NCI-H345 (cell line): ENCODE measurements at places on chromosomes 3 and 15.
A peak's percentile ranks its signal among the peaks of the same experiment; 100 is the strongest.

GRCh38 chr15:35934383-35935049 lies 388.6 kb upstream of the DPH6 start:
- no peak for DNase-seq

GRCh38 chr15:36161771-36162212 lies 417.6 kb upstream of the CDIN1 start:
- DNase-seq: no peak

GRCh38 chr3:120555657-120556509 lies 40.3 kb upstream of the NDUFB4 start:
- DNase-seq: no peak

DNA sequence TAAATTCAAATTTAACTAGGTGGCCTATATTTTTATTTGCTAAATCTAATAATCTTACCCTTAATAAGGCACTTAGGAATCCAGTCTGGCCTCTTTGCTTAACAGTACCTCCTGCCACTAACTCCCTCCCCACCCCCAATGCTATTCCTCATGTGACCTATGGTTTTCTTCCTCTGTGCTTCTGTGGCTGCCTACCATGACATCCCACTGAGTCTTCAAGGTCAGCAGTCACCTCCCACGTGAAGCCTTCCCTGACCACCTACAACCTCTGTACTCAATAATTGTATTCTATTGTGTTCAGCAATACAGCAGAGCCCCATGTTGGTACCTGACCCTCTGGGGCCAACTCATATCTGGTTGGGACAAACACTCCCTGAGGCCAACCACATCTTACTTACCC lies 9.7 kb downstream of the PARP16 start:
- no peak for DNase-seq

DNA sequence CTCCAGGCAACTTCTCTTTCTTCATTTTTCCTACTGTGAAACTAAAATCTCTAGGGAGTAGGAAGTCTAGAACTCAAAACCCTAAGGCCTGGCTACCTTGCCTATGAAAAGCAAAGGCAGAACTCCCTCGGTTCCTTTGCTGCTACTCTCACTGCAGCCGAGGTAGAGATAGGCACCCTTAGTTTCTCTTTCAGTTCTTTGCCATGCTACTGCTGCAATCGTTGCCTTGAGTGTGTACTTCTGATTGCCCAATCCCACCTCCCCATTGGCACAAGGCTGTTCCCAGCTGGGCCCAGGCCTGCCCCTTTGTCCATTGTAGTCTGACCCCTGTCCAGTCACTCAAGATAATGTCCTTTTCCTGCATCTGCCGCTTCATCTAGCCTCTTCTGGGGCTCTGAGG lies 92.3 kb upstream of the MRPS22 start:
- no peak for DNase-seq

GRCh38 chr3:38636464-38636863 lies 13.0 kb downstream of the SCN5A start:
- DNase-seq: peak; percentile 30

DNA sequence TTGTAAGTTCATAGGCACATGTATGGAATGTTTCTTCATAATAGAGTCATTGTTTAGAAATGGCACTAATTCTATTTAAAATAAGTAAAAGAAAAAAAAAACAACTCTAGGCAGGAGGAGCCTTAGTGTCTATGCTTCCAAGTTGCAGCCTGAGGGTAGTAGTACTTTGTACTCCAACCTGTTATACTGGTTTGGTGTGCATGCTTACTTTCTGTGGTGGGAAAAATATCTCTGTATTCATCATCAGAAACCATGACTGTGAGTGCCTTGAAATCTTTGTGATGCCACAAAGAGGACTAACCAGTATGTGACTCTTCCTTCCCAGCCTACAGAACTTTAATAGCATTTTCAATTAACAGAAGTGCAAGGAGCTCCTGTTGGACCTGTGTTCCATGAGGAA lies 4.4 kb downstream of the NAALADL2 start:
- DNase-seq: peak; percentile 11

GRCh38 chr3:41094351-41094750 lies 105.0 kb upstream of the CTNNB1 start:
- DNase-seq: no peak

DNA sequence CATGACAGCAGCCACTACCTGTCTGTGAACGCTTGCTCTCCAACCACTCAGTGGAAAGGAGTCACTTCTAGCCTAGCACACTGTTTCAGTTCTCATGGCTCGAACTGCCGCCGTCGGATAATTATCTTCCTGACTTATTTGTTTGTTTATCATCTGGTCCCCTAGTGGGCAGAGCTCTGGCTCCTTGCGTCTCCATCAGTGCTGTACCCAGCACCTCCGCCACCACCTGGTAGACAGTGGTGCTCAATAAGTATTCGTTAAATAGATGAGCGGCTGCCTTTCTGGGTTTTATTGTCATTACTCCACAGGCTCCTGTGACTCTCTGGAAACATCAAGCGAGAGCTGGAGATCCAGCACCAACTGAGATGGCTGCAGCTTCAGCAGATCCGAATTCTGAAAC lies 297.5 kb downstream of the NTRK3 start:
- peak; percentile 5 for DNase-seq

DNA sequence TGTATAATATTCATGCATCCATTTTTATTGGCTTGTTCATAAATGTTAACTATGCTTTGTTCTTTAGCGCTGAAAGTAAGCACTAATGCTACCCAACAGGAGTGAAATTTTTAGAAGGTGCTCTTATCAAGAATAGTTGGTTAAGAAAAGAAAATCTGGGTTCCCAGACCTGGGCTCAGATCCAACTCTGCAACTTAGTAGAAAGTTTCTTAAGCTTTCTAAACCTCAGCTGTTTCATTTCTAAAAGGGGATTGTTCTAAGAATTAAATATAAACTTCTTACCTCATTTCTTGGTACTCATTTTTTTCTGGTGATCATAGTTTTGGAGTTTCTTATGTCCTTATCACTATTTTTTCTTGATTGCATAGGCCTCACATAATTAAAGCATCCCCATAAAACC lies 12.1 kb downstream of the ARPP21 start:
- DNase-seq: no peak

- no peak for DNase-seq
Observed at GRCh38 chr3:183328823-183329222, 75.8 kb downstream of the B3GNT5 start.

GRCh38 chr3:109683746-109684145 lies 346.4 kb upstream of the DPPA4 start:
- DNase-seq: no peak

DNA sequence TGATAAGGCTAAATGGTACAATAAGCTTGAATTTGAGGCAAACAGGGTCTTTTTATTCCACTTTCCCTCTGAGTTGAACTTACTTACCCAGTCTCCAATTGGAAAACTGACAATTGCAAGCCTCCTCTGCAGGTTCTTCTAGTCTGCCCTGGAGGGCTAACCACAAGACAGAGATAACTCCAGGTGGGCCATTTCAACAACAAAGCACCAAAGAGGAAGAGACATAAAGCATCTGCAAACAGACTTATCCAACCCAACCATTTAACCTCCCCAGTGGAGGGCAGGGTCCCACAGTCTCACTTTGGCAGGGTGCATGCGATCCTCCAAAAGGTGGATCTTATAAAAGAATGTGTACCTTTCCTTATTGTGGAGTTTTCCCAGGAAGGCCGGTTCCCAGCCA lies 525.8 kb downstream of the DIPK2A start:
- no peak for DNase-seq

GRCh38 chr15:48096813-48097212 lies 24.0 kb upstream of the SLC24A5 start:
- no peak for DNase-seq

DNA sequence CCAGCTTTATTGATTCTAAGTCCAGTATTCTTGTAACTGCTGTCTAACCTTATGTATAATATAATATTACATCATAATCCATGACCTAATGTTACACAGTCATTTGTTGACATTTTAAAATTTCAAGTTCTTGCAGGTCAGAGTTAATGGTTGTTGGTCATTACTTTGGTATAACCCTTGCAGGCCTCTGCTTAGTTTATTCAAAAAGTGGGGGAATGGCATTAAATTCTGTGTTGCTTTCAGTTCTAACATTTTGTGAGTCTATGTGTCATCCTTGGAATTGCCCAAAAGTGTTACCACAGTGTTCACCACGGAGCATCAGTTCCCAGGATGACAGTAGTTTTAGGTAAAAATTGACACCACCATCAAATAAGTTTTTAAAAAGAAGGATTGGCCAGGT lies 174.8 kb upstream of the BCL6 start:
- no peak for DNase-seq

- DNase-seq: no peak
Observed at GRCh38 chr3:187742351-187743171, 2.7 kb downstream of the BCL6 start.

GRCh38 chr3:97958796-97959195 lies 13.4 kb downstream of the RIOX2 start:
- no peak for DNase-seq

- peak; percentile 56 for DNase-seq
Observed at GRCh38 chr3:13452490-13453335, 27.4 kb upstream of the HDAC11 start.

DNA sequence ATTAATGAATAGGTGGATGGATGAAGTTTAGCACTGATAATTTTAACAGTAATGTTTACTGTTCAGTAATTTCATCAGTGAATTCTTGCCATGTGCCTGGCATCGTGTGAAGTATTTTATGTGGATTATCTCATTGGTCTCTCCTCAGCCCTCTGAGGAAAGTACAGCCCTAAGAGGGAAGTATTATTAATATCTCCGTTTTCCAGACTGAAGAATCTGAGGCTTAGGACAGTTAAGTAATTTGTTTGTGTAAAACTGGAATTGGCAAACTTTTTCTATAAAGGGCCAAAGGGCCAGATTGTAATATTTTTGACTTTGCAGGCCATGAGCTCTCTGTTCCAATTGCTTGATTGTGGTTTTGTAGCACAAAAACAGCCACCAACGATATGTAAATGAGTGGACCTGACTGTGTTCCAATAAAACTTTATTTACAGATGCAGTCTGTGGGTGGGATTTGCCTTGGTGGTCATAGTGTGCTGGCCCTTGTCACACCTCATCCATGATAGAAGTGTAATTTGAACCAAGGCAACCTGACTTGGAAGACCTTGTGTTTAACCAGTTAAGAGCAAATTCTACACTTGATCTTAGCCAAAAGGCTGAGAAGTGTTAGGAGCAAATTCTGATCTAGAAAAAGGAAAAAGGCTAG lies 255.3 kb downstream of the FEZF2 start:
- no peak for DNase-seq

GRCh38 chr3:39011191-39011736 lies 40.5 kb downstream of the SCN11A start:
- DNase-seq: no peak

DNA sequence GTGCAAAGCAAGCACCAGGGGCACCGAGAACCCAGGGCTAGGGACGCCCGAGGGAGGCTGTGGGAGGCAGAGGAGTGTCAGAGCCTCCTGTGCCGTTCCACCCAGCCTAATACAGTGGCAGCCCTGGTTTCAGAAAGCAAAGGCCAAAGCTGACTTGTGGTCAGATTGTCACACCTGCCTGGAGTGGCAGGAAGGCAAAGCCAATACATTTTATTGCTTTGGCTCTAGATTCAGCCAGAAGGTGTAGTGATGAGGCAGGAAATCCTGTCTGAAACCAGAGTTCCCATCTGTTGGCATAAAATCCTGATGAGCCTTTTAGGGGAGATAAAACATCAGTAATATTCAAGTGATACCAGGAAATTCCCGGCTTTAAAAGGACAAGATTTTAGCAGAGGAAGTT lies 168.3 kb downstream of the SLCO3A1 start:
- no peak for DNase-seq

DNA sequence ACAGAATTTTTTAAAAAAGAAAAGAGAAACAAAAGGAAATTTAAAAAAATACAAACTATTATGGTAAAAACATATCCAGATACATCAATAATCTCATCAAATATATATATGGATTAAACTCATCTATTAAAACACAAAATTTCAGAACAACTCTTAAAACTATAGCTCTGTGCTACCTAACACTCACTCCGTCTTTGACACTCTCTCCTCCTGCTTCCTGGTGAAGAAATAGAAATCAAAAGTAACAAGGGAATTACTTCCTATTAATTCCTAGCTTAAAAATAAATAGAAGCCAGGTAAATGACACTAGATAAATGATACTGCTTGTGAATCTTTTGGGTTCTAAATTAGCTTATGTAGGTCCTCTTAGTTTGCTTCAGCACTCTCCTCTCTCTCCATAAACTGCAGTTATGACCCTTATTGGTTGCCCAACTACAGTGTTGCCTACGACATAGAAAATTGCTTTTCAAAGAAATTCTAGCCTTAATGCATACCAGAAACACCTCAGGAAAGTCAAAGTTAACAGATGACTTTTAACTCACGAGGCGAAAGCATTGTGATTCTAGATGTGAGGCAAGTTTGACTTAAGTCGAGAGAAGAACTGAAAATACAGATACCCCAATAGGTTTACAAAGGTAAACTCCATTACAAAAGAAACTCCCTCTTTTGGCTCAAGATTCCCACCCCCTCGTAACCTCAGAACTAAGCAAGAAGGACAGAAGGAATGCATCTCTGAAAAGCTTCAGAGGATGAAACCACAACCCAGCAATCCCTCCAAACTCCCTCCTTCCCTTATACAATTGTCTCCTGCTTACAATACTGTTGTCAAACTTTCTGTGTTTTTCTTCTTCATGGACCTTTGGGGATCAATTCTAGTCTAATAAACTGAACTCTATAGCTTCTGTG lies 394.7 kb downstream of the FGF12 start:
- no peak for DNase-seq

DNA sequence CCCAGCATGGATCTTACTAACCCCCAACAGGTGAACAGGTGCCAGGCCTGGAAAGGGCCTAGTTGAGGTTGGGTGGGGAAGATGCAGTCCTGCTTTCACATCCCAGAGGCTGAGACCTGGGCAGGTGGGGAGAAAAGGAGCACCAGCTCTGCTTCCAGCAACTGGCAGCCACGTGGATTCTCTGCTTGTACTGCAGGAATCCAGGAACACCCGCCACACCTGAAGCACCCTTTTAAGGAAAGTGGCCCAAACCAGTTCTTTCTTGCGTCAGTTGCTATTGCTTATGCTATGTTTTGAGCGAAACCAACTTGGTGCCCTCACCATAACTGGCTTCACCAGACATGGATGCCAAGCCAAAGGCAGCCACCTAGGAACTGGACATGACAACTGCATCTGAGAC lies 28.1 kb upstream of the NEO1 start:
- no peak for DNase-seq

GRCh38 chr3:56720849-56721248 lies 37.8 kb upstream of the TASOR start:
- no peak for DNase-seq
